ENCODE measurements at places on chromosomes 4 and X. TPM values are rescaled to one million over a fixed set of nuclear protein-coding genes. Genes with fewer than 3 reads are reported as not detected.

SLC9B1 gene
- not detected for polyA plus RNA-seq

AMELX gene
- not detected for polyA plus RNA-seq

WNK3 gene
- polyA plus RNA-seq = 32.8 TPM

SYP gene
- 240 TPM for polyA plus RNA-seq

DCHS2 gene
- polyA plus RNA-seq = 0.88 TPM

OCIAD2 gene
- polyA plus RNA-seq = 69.7 TPM

CORIN gene
- 0.25 TPM for polyA plus RNA-seq
